ENCODE measurements at places on chromosomes 3 and 15. TPM values are rescaled to one million over a fixed set of nuclear protein-coding genes. Genes with fewer than 3 reads are reported as not detected.

GRCh38 chr3:13046569-13047274 is 26.5 kb downstream of the IQSEC1 start:
- no peak for DNase-seq

GRCh38 chr3:2898591-2899353 is 211.4 kb downstream of the IL5RA start:
- DNase-seq: no peak

- no peak for DNase-seq
Observed at GRCh38 chr3:30004481-30004880, 601.9 kb upstream of the TGFBR2 start.

- DNase-seq: no peak
Observed at GRCh38 chr3:59502806-59503205, 453.0 kb upstream of the CFAP20DC start.

GRCh38 chr3:193894121-193894863 is 241.7 kb upstream of the HES1 start:
- DNase-seq: no peak

The PRR23A gene
- not detected for total RNA-seq

The SLC25A26 gene
- 16.4 TPM for total RNA-seq

The CPLX3 gene
- total RNA-seq: not detected

The CHST13 gene
- 0.89 TPM for total RNA-seq
